ENCODE measurements at places on chromosomes 3 and 15.
A peak's percentile ranks its signal among the peaks of the same experiment; 100 is the strongest.

DNA sequence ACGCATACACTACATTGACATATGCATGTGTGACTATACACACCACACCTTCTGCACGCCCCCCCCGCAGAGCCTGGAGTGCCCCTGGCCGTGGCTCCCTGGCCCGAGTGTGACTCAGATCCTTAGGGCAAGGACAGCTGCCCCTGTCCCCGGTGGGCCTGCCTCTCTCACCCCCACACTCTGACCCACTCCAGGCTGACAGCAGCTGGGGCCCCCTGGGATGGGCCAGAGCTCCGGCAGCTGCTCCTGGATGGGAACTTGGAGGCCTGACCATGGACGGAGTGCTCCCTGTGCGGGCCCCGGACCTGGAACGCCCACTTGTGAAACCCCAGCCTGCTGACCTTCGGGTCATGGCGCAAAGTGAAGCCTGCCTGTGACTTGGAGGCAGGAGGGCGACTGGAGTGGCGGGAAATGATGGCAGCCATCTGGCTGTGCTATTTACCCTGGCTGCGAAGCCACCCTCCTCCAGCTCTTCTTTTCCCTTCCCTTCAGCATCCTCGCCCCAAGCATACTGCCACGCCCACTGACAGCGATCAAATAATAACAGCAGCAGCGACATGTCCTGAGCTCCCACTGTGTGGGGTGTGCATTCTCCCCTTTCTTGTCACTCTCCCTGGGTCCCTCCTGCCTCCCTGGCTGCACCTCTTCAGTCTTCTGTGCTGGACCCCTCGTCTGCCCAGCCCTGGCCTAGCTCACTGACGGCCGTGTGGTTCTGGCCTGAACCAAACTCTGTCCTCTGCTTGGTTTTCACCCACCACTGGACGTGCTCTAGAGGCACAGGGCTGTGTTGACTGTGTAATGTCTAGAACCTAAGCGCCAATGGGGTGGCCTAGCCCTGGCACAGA lies 90.7 kb upstream of the MEF2A start:
- DNase-seq, result no peak

DNA sequence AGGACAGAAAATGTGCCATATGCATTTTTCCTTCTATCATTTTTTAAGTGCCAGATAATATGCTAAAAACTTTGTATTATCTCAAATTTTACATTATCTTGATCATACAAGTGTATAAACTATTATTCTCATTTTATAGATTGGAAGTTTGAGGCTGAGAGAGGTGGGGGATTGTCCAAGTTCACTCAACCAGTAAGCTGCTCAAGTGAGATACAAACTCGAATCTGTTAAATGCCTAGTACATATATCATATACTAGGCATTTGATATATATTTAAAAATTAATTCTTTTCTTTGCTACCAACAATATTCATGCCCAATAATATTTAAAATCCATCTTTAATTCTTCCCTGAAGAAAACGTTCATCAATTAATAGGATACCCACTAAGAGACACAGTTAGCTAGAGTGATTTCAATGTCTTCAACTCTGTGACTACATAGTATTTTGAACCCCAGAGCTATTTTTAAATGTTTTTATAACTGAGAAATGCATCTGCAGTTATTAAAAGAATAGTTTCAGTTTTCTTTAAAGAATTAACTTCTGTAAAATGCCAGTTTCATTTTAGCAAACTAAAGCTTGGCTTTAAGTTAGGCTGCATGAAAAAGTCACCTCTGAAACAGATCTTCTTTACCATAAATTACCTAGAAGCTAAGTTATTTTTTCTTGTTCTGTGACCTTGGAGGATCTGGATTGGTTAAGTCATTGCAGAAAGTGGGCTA lies 40.4 kb downstream of the IQCB1 start:
- no peak for DNase-seq

DNA sequence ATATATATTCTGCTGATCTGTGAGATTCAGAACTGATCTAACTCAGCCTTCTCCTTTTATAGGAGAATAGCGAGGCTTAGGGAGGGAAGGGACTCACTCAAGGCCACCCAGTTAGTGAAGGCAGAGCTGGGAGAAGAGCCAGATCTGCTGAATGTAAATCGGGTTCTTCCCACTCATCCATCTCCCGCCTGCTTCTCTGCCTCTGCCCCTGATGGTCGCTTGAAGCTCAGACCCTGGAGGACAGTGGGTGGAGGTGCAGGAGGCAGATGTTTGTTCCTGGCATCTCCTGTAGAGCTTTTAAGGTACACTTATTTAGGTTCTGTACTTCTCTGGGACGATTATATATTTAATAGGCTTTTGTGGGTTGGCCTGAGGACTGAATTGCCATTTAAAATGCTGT lies 4.3 kb downstream of the PDIA5 start:
- DNase-seq, result no peak

GRCh38 chr3:153257673-153258351 lies 95.8 kb downstream of the RAP2B start:
- no peak for DNase-seq

DNA sequence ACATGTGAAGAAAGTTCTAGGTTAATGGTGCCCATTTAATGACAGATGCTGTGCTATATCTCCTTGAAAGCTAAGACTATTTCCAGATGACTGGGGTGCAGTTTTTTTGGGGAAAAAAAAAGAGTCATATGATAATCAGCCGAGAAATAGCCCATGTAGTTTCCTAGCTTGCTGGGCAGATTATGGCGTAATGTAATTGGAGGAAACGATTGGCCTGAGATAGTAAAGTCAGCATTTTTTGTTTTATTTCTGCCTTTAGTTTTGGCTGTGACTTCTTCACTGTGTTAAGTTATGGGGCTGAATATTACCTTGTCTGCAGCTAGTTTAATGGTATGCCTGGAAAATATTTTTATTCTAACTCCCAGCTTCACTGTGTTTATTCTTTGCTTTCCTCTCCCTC lies 24.0 kb downstream of the PDHB start:
- DNase-seq, result no peak

DNA sequence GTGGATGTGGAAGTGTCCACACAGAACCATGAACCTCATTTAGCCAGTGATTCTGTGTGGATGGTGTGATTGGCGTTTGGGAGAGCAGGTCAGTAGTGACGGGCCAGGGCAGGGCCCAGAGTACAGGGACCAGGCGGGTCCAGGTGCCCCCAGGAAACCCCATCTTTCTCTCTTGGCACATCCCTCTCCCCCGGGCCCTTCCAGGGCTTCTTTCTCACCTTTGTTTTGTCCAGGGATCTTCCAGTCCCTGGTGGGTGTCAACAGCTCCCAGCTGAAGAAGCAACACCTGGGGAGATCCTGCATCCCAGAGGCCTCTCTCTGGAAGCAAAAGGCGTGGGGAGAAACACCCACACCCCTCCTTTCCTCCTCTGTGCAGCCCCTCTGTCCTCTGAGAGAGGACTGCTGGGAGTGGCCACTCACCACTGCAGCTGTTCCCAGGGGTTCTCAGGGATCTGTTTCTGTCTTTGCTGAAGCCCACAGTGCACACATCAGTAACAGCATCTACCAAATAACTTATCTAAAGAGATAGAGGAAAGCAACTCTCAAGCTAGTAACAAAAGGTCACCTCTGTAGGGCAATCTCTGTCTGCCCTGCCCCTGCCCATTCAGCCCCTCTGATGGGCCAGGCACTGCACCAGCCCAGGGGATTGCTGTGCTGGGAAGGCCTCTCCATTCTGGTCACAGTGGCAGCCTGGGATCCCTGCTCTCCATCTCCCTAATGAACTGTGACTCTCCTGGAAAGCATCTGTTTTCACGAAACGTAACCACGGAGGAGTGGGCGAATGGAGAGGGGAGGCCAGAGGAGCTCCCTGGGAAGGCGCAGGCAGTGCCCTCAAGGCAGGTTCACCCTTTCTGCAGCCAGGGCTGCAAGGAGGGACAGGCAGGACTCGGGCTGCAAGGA lies 98.3 kb upstream of the ALDH1A3 start:
- no peak for DNase-seq

GRCh38 chr3:98563661-98564281 lies 29.6 kb downstream of the CPOX start:
- DNase-seq, result no peak

DNA sequence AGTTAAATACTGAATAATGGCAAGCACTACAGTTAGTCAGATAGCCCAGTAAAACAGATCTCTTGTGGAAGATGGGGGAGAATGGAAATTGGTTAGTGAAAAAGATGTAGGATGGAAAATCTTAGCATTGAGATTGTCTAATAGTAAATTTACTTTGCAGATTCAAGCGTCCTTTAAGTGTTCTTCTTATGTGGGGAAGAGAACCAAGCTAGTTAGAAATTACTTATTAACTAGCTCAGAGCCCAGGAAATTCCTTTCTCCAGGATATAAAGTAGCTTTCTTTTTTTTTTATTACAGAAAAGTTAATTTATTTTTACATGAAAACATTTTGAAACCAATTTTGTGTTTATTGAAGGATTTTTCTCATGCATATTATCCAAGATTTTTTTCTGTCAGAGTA lies 36.7 kb downstream of the TIPARP start:
- DNase-seq, result no peak

DNA sequence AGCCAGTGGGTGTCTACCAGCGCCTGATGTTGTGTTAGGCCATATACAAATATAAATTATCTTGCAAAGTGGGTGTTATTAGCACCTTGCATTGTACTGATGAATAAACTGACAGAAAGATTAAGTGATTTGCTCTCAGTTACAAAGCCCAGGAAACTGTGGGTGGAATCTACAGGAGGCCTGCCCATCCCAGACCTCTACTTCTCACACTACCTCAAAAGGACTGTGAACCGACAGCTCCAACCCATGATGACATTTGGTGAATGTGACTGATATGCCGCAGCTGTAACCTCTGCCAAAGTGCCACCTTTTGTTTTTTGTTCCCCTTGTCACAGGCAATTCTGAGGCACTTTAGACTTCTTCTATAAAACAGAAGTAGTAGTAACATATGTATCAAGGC lies 43.7 kb upstream of the KCNMB2 start:
- no peak for DNase-seq

GRCh38 chr3:157204431-157204830 lies 44.5 kb upstream of the CCNL1 start:
- DNase-seq, result peak; percentile 68

GRCh38 chr15:100847194-100847593 lies 32.4 kb upstream of the ALDH1A3 start:
- DNase-seq, result no peak

DNA sequence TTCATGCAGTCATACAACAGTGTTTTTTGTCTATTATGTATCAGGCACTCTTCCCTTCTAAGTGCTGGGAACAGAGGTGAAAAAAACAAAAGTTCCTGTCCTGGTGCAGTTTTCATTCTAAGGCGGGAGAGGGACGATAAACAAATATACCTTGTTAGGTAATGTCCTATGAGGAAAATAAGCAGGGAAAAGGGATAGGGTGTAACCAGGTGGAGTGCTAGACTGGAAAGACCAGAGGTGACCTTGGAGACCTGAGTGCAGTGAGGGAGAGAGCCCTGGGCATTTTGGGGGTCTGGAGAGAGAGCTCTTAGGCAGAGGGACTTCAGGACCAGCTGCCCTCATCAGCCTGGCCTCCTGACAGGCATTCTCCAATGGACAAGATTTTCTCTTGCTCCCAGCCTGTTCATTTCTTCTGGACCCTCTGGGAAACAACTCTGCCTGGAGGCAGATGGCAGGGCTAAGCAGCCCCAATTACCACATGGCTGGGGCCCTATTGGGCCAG lies 97.2 kb upstream of the TJP1 start:
- no peak for DNase-seq

DNA sequence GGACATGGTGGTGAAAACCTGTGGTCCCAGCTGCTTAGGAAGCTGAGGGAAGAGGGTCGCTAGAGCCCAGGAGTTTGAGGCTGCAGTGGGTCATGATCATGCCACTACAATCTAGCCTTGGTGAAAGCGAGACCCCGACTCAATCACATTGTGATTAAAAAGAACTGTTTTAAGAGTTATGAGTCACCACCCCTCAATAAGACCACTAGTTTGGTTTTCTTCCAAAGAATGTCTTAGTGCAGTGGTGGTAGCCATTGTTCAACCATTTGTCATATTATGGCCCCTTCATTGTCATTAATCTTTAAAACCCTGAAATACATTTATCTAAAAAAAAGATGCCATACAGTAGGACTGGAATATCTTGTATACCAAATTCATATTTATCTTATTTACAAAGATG lies 48.8 kb downstream of the BLM start:
- no peak for DNase-seq

- no peak for DNase-seq
These were observed 525.8 kb downstream of the DIPK2A start for GRCh38 chr3:144497452-144497851.

DNA sequence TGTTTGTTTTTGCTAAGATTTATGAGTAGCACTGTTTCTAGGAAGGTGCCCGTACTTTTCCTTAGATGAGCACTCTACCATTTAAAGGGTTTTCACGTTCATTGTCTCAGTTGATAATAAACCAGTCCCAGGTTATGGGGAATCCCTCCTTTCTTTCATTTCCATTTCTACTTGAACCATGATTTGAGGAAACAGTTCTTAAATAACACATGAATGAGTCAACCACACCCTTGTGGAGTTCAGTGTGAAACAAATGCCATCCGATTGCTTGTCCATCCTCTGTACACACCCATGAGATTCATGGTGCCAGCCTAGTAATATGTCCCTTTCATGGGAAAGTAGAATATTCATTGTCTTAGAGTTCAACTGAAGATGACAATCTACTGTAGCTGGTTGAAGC lies 23.1 kb downstream of the CMTM8 start:
- no peak for DNase-seq

DNA sequence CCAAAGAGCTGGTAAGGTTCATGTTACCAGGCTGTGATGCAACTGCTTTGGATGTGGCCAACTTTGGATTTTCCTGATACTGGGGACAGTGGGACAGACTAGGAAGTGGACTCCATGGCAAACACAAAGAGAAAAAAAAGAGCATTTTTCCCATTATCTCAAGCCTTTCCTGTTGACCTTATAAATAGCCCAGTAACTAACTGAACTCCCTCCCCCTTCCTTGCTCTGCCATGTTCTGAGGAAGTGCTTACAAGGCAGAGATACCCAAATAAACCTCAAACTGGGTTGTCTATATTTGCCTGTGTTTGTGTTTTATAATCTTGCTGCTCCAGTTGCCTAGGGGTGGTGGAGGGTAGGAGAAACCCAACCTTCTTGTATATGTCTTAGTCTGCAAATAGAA lies 27.3 kb upstream of the SLC9A9 start:
- no peak for DNase-seq

DNA sequence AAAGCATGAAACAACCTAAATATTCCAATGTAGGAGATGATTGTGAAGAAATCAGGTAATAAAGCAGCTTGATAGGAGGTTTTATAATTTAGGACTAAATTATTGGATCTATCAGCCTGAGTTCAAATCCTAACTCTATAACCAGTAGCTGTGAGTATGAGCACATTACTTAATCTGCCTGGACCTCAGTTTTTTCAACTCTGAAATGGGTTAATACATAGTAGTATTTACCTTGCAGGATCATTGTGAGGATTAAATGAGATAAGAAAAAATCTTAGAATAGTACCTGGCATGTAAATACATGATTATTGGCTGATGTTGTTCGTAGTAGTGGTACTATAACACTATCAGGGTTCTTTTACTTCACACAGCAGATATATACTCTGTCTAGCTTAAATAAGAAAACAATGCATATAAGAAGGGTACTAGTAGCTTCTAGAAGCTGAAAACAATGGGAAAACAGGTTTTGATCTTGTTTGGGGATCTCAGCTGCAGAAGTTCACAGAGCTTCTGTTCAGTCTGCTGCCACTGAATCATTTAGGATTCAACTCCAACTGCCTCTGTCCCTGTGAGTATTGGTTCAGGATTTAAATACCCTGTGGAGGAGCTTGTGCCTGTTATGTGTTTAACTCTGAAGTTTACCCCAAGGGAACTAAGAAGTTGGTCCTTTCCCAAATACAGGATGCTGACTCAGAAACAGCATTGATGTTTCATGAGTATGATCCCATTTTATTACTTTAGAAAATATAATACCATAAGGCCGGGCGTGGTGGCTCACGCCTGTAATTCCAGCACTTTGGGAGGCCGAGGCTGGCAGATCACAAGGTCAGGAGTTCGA lies 34.2 kb downstream of the KAT2B start:
- DNase-seq, result peak; percentile 34

Data from fibroblast of the conjunctiva (primary cell).